ENCODE measurements at places on chromosomes 2 and 18. TPM values are rescaled to one million over a fixed set of nuclear protein-coding genes. Genes with fewer than 3 reads are reported as not detected.

Gene ARHGAP28
- total RNA-seq, result not detected

Gene EPC2
- 10.7 TPM for total RNA-seq

Gene GAREM1
- 5.2 TPM for total RNA-seq

Gene ANKRD30B
- not detected for total RNA-seq

Gene LYG2
- 0.18 TPM for total RNA-seq

Gene REG3A
- total RNA-seq, result not detected

Gene NDC80
- 14.3 TPM for total RNA-seq

Gene ABCG8
- not detected for total RNA-seq

Gene DAW1
- 3.2 TPM for total RNA-seq

Gene HOXD10
- 5.3 TPM for total RNA-seq

Gene DSG2
- total RNA-seq, result 57.7 TPM

Gene EMILIN1
- total RNA-seq, result 0.48 TPM

Gene XDH
- total RNA-seq, result 1.4 TPM

Gene NOSTRIN
- 2.7 TPM for total RNA-seq

Gene CYB5A
- total RNA-seq, result 133 TPM

Gene CYP27C1
- 3.2 TPM for total RNA-seq

Gene PSME4
- total RNA-seq, result 57.2 TPM

Gene RRM2
- total RNA-seq, result 262 TPM

Gene FOXI3
- total RNA-seq, result 0.05 TPM

Gene MAP2
- 1.9 TPM for total RNA-seq

Gene SERPINB11
- total RNA-seq, result not detected

Gene CFAP221
- total RNA-seq, result 0.38 TPM

Gene LCT
- 0.05 TPM for total RNA-seq

Gene SERPINB12
- not detected for total RNA-seq

Gene CRYGD
- total RNA-seq, result not detected

Gene RIT2
- total RNA-seq, result not detected

Gene ACVR1C
- not detected for total RNA-seq

Gene IL1R2
- 1.5 TPM for total RNA-seq

Gene TCF7L1
- 10.9 TPM for total RNA-seq

Gene CLEC4F
- not detected for total RNA-seq

Gene STAM2
- 10.6 TPM for total RNA-seq

Gene CHST9
- total RNA-seq, result not detected

Gene CFAP65
- 0.16 TPM for total RNA-seq

Gene GREB1
- 2.6 TPM for total RNA-seq

Gene KCNIP3
- 1.4 TPM for total RNA-seq

Gene DAPL1
- not detected for total RNA-seq

Gene UGT1A5
- total RNA-seq, result 0.13 TPM

Gene PKDCC
- total RNA-seq, result 23.8 TPM

Gene TRIM54
- 0.88 TPM for total RNA-seq

Gene PLEK
- not detected for total RNA-seq

Gene VRK2
- total RNA-seq, result 28.2 TPM

Gene ACADL
- total RNA-seq, result 0.14 TPM

Gene PPP1CB
- total RNA-seq, result 115 TPM

Gene EN1
- 0.84 TPM for total RNA-seq

Gene GREB1L
- total RNA-seq, result 3.8 TPM

Gene FOXD4L1
- 0.31 TPM for total RNA-seq

Gene LOXL3
- total RNA-seq, result 0.28 TPM

Gene G6PC2
- total RNA-seq, result not detected

Gene SEMA4C
- 14.3 TPM for total RNA-seq

Gene ASXL3
- total RNA-seq, result not detected

Gene UGT1A3
- 0.13 TPM for total RNA-seq

Gene CTLA4
- not detected for total RNA-seq

Gene GAREM2
- 8.5 TPM for total RNA-seq

Gene PDE11A
- 0.30 TPM for total RNA-seq

Gene CCDC195
- total RNA-seq, result not detected

Gene TAF4B
- total RNA-seq, result 4.4 TPM

Gene NYAP2
- not detected for total RNA-seq
